ENCODE measurements at places on chromosomes 11 and 22. TPM values are rescaled to one million over a fixed set of nuclear protein-coding genes. Genes with fewer than 3 reads are reported as not detected.

Gene LIN7C
- total RNA-seq: 37.1 TPM

DNA sequence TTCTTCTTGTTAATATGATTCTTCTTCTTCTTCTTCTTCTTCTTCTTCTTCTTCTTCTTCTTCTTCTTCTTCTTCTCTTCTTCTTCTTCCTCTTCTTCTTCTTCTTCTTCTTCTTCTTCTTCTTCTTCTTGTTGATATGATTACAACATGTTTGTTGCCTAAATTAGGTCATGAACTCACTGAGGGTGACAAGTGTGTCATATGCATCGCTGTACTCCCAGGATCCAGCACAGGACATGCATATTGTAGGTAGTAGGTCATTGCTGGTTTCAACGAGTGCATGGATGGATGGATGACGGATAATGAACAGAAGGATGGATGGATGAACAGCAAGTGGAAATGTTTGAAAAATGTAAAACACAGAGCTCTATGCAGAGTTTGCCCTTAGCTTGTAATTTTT is 14.9 kb upstream of the PVALB start:
- DNase-seq: no peak

Gene APOL5
- total RNA-seq: not detected

GRCh38 chr22:47601666-47602065 is 839.2 kb downstream of the TBC1D22A start:
- DNase-seq: no peak

Gene OR9G4
- not detected for total RNA-seq

- DNase-seq: no peak
Measured at GRCh38 chr22:44765571-44766285, 13.4 kb downstream of the ARHGAP8 start.

DNA sequence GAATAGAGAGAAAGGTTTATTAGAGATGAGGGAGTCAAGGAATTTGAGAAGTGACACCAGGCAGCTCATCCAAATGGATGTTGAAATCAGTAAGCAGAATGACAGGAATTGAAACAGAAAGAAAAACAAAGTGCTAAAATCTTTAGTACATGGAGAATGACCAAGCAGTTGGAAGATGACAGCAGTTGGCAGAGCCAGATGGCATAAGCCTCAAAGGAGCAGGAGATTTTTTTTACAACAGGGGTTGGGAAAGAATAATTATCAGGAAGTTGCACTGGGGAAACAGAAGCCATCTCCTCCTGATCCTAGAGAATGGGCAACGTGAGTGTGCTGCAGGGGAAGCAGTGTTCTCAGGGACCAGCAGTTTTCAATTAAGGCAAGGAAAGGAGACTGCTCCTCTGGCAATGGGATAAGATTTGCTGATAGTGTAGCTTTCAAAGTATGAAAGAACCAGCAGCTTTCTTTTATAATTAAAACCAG is 28.9 kb downstream of the RAB39A start:
- DNase-seq: no peak

Gene ADAMTS15
- total RNA-seq: 20.7 TPM

Gene OR56A1
- total RNA-seq: not detected

GRCh38 chr11:104531075-104531474 is 367.1 kb upstream of the PDGFD start:
- no peak for DNase-seq

- DNase-seq: peak; percentile 75
Measured at GRCh38 chr11:3106736-3107524, 49.7 kb upstream of the CARS1 start.

Gene CSRP3
- total RNA-seq: not detected

DNA sequence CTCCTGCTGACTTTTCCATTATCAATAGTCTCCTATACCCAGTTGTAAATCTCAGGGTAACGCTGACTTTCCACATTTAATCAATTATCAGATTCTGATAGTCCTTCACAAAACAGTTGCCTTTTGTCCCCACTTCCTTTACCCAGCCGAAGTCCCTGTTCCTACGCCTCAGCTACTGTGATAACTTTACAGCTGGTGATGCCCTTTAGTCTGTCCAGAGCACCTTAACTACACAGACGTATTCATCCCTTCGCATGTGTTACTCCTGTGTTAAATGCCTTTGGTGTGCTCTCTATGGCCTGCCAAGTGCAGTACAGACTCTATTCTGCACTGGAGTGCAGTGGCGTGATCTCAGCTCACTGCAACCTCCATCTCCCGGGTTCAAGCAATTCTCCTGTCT is 20.2 kb downstream of the SSH3 start:
- DNase-seq: peak; percentile 5

DNA sequence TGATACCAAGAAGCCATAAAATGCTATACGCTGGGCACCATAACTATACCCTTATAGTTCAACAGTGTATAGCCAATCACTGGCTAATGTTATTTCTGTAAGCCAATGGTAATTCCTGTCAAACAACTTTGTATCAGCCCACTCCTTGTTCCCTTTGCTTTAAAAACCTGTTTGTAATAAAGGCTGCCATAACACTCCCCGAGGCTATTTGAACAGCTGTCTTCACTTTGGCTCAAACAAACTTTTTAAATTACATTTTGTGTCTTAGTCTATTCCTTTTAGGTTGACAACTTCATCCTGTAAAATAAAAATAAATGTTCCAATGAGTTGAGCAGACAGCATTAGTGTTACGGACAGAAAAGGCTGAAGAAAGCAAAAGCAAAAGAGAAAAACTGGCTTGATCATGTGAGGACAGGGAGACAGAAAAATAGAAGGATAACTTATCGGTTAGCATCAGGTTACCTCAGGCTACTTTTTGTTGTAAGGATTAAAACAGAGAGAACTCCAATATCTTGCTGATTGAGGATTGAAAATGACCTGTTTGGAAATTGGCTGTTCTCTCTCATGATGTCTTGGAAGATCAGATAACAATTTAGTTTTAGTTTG is 95.0 kb downstream of the AASDHPPT start:
- no peak for DNase-seq

- peak; percentile 82 for DNase-seq
Measured at GRCh38 chr11:57203359-57203758, 21.6 kb downstream of the LRRC55 start.

DNA sequence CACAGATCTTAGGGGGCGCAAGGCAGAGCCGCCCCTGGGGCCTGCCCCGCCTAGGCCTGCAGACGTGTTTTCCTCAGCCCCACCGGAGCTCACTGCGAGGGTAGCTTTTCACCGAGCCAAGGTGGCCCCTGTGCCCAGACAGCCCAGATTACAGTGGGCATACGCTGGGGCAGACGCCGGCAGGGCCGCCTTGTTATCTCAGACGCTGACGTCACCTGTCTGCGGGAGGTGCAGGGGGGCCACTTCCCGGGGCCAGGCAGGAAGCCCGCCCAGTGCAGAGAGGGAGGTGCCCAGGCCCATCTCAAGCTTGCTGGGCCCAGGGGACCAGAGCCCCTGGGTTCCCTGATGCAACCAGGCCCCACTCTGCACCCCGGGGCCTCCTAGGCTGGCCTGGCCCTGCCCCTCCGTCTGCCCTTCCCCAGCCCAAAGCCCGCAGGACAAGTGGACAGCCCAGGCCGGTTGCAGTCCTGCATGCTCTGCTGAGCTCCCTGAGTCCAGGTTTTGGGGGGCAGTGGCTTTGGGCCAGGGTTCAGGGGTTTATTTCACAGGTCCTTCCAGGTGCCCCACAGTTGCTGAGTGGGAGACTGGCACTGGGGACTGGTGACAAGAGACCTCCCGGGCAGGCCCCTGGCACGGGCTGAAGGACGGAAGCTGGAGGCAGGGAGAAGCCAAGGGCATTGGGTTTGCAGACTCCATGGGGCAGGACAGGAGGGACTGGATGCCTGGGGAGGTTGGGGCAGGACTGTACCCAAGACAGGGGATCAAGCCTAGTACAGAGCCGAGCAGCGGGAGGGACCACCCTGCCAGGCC is 38.6 kb downstream of the IGF2 start:
- DNase-seq: peak; percentile 83

Gene DEFB131B
- total RNA-seq: not detected

Gene DSCAML1
- 1.2 TPM for total RNA-seq

Gene ASCC2
- 31.3 TPM for total RNA-seq

Gene VSIG2
- 1.1 TPM for total RNA-seq

DNA sequence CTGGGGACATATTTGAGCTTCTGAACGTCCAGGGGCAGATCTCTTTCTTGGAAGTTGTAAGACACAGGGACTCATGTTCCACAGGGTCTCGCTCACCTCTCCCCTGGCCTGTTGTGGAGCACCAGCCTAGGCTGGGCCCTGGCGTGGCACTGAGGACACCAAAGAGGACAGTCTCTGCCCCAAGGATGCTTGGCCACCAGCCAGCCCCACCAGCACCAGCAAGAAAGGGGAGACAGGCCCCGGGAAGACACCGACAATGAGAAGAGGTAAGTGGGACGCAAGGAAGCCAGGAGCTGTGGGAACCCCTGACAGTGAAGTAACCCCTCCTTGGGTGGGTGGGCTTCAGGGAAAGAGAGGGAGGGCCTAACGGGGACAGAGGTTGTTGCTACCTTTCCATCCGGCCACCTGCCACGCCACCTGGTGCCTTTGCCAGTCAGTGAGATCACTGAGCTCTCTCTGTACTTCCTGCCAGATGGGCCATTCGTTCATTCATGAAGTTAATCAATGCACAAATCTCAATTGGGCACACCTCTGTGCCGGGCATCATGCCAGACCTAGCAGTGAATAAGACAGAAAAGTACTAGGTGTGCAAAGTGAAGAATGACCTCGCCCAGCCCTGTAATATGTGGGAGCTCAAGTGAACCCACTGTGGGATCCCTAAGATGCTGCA is 11.1 kb downstream of the APOL5 start:
- no peak for DNase-seq

DNA sequence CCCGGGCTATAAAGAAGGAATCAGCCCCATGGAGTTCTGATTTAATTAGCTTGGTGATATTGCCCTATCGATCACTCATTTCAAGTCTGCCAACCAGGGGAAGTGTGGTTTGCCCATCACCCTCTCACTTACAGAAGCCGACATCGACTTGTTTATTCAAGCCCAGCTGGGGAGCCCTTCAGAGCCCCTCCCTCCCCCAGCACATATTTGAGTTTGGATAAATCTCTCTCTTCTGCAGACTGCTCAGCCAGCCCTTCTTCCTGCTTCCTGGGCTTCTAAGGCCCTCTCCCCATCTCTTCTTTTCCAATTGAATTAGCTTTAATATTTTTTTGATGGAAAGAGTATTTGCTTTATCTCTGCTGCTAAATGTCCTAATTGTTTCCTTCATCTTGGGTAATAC is 299.0 kb downstream of the MIAT start:
- no peak for DNase-seq

Gene DMC1
- 2.4 TPM for total RNA-seq

GRCh38 chr22:23387827-23388516 is 192.1 kb downstream of the IGLL1 start:
- peak; percentile 81 for DNase-seq

Gene OR8A1
- total RNA-seq: 0.19 TPM

Gene CHRM1
- total RNA-seq: not detected

Gene ROM1
- 7.1 TPM for total RNA-seq

GRCh38 chr11:326842-327580 is 6.4 kb upstream of the IFITM3 start:
- DNase-seq: peak; percentile 96

GRCh38 chr22:22810471-22810870 is 77.1 kb upstream of the IGLL5 start:
- DNase-seq: peak; percentile 76

Gene PRG2
- total RNA-seq: 0.52 TPM

GRCh38 chr22:44273175-44273574 is 39.6 kb downstream of the SHISAL1 start:
- DNase-seq: no peak

DNA sequence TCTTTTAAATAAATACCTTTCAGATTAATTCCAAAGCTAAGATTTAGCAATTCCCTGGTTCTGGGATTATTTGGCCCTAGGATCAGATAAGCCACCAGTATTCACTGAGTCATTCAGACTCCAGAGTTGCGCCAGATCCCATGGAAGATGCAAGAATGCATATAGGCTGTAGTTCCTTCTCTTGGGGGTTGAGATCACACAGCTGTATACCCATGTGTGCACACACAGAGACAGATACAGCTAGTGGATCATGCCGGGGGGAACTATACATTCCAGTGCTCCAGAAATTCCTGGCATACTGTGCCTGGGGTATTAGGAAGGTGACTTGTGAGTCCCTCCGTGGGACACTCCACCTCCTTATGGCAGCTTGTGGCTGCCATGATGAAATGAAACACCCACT is 75.4 kb downstream of the ZBTB16 start:
- DNase-seq: no peak

- DNase-seq: no peak
Measured at GRCh38 chr22:25113316-25113721, 86.3 kb upstream of the CRYBB3 start.

GRCh38 chr11:108929241-108929640 is 264.4 kb downstream of the DDX10 start:
- no peak for DNase-seq

Gene FXYD2
- 4.5 TPM for total RNA-seq
